ENCODE measurements at places on chromosomes 3 and 15.
A peak's percentile ranks its signal among the peaks of the same experiment; 100 is the strongest.

- peak; percentile 7 for DNase-seq
Measured at GRCh38 chr15:90291679-90292356, 26.3 kb downstream of the NGRN start.

DNA sequence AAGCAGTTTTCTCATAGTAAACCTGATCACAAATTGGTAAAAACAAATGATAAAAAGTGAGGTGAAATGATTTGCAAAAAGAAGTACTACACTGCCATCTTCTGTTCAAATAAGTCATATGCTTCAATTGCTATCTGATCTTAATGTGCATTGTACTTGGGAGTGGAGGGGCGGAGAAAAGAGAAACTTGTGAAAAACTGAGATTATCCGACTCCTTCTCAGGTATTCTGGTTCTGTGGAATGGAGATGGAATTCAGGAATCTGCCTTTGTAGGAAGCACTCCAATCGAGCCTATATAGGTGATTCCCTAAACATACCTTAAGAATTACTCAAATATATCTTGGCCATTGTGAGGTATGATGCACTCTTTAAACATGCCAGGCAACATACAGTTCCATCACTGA, 180.6 kb downstream of the CHL1 start:
- DNase-seq = no peak

GRCh38 chr3:9167222-9167621, 82.2 kb downstream of the SRGAP3 start:
- DNase-seq = no peak

GRCh38 chr15:97748576-97748975, 211.9 kb upstream of the ARRDC4 start:
- DNase-seq = no peak

DNA sequence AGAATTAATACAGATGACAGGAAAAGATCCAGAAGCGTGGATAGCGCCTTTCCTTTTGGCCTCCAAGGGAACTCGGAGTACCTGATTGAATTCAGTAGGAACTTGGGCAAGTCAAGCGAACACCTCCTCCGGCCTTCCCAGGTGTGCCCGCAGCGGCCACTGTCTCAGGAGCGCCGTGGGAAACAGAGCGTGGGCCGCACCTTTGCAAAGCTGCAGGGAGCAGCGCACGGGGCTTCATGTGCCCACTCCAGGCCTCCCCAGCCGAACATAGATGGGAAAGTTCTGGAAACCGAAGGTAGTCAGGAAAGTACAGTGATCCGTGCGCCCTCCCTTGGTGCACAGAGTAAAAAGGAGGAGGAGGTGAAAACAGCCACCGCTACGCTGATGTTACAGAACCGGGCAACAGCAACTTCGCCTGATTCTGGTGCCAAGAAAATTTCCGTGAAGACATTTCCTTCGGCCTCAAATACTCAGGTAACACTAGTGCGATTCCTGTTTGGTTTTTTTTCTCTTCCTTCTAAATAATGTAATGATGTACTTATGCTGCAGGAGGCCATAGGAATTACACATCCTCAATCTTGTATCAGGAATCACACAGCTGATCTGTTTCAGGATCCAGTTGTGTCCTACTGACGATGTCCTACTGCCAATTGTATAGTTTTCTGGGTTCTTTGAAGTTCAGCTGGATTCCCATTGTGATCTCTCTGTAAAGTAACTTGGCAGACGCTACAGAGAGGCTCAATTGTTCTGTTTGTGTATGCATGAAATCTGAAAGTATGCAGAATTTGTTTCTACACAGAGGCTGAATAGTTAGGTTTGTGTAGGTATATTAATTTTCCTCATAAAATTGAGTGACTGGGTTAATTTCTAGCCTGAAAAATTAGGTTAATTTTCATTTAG, 63.1 kb downstream of the CGNL1 start:
- no peak for DNase-seq

GRCh38 chr3:192366916-192367315, 360.4 kb downstream of the FGF12 start:
- DNase-seq = no peak

GRCh38 chr15:43102187-43102586, 3.7 kb downstream of the UBR1 start:
- no peak for DNase-seq

DNA sequence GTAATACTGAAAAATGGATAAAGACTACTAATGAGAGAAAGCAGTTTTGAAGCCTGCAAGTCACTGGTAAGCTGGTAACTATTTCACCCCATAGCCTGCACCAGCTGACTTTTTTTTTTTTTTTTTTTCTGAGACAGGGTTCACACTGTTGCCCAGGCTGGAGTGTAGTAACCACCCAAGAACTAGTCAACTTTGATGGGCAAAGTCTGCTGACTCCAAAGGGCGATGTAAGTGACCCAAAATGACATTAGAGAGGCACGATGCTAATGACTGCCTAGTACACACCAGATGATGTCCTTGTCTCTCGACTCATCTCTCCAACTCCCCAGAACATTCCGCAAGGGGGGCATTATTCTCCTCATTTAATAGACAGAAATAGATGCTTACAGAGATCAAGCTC, 12.9 kb upstream of the TMEM41A start:
- DNase-seq = no peak

GRCh38 chr15:72155003-72155621, 36.9 kb downstream of the SENP8 start:
- DNase-seq = no peak

- DNase-seq = no peak
Measured at GRCh38 chr3:12840591-12841148, 695 bp downstream of the RPL32 start.

DNA sequence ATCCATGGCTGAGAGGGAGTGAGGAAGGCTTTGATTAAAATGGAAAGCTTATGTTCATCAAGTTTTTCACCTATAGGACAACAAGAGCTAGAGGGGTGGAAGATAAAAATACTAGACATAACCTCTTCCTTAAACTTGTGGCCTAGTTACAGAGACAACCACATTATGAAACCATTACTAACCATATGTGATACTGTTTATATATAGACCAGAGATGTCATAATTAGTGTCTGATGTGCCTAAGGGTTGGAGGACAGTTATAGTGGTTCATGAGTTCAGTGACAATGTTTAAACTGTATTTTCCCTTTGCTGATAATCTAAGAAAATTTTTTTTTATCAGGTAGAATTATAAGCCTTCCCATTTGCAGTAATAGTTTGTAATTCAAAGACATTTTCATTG, 23.7 kb downstream of the PHLDB2 start:
- DNase-seq = no peak

- DNase-seq = peak; percentile 26
Measured at GRCh38 chr15:33086500-33087121, 107.9 kb downstream of the FMN1 start.

DNA sequence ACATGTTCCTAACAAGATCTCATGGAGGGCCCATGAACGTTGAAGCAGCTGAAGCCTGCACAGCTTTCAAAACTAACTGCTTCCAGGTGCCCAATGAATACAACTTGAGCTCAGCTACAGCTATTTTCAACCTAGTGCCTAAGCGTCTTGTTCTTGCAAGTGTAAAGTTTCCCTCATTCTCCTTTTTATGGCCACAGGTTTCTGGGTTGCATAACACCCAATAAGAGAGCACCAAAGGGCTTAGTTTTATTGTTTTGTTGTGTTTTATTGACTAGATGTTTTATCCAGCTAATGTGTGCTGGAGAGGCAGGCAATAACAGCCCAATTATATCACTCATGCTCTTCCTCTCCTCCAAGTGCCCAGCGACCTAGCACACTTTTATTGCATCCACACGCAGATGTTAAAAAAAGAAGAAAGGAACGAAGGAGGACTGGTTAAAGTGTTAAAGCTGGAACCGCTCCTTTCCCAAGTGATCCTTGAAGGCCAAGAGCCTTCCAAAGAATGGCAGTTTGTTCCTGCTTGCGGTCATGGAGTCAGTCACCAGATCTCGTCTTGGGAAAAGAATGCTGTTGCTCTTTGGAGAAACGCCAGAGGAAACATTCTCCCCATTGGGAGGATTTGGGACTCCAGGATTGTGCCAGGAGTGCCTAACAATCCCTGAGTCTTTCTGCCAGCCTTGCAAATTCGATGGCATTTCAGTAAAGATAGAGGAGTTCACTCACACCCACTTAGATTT, 156.9 kb downstream of the MEX3B start:
- DNase-seq = no peak

DNA sequence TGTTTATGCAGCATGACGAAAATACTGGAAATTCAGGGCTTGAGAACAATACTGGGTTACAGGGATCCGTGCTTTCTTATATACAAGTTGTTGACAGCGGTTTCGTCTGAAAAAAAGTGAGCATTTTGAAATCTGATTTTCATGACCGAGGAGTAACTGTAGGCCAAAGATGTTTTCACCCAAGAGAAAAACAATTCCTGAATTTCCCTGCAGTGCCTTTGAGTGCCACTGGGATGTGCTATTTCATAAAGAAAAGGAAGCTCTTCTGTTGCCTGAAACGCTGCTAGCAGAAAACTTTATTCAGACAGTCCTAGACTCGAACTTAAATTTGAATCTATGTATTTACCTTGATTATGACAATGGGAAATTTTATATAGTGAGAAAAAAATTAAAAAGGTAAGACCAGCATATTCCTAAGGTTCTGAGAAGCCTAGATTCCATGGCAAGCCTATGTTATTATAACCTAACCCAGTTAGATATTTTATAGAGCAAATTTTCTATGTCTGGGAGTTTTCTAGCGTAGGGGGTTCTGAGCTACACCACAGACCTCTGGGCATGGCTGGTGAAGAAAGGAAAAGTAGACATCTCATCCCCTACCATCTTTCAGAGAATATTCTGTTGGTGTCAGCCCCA, 30.2 kb downstream of the KCNAB1 start:
- peak; percentile 61 for DNase-seq

GRCh38 chr3:195769551-195769950, 42.2 kb downstream of the MUC4 start:
- DNase-seq = no peak

DNA sequence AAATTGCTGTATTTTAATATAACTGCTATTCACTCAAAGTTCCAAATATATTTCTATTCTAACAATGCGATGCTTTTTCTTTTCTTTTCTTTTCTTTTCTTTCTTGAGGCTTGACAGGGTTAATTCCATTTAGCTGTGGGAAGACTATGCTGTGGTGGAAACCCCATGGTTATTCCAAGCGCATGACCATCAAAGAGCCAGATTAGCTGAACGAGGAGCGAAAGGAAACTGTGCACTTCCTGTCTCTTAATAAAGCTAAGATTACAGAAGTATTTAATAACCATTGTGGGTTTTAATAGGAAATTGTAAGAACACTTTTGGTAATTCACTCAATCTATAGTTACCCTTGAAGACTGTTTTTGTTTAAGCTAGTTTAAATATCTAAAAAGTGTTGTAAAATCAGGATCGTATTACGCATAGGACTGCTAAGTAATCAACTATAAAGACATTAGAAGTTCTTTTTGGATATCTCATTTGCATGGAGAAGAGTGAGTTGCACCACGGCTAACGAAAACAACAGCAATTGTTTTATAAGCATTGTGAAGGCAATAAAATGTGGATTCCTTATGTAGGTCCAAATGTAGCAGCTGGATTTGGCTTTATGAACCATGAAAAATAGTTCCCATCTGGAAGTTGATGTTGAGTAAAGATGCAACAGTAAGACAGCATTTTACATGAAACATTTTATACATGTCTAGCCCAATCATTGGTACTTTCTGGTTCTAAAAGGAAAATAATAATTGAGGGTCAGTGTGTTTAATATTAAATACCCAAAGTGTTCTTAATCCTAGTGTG, 105.4 kb downstream of the ZIC1 start:
- no peak for DNase-seq

- DNase-seq = no peak
Measured at GRCh38 chr3:123620343-123620742, 35.5 kb upstream of the HACD2 start.

GRCh38 chr15:48358229-48359152, 27.3 kb downstream of the DUT start:
- no peak for DNase-seq

- no peak for DNase-seq
Measured at GRCh38 chr15:61916104-61916503, 144.1 kb downstream of the VPS13C start.

- DNase-seq = no peak
Measured at GRCh38 chr3:58383476-58383875, 50.2 kb downstream of the PDHB start.

DNA sequence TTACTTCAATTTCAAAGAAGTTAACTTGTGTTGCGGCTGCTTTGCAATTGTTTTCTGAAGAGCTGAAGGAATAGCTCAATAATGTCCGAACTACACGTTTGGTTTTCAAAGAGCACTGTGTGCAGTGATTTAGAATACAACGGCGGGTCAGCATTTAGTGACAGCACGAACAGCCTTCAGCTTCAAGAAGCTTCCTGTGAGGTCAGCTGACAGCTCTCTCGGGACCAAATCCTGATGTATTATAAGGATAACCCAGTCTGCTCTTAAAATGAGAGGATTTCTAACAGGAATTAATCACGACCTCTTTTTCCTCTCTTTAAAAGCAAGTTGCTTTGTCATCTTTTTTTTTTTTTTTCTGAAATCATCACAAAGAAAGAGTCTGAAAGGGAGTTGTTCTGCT, 97.9 kb upstream of the UNC13C start:
- DNase-seq = no peak

DNA sequence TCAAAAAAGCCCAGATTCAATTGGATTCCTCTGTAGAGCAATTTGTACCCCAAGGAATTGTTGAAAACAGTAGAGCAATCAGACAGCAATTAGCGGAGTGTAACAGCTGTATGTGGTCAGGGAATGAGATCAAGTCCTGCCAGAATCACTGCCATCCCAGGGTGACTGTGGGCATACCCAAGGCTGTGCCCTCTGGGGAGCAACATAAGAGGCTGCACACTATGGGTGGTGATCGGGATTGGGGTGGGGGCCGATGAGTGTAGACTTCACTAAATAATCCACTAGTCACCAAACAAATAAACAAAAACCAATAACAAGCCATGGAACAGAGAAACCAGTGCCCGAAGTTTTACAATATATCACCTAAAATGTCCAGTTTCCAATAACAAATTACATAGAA, 12.1 kb upstream of the ELP6 start:
- DNase-seq = no peak
